ENCODE measurements at places on chromosomes 2 and 18.

DNA sequence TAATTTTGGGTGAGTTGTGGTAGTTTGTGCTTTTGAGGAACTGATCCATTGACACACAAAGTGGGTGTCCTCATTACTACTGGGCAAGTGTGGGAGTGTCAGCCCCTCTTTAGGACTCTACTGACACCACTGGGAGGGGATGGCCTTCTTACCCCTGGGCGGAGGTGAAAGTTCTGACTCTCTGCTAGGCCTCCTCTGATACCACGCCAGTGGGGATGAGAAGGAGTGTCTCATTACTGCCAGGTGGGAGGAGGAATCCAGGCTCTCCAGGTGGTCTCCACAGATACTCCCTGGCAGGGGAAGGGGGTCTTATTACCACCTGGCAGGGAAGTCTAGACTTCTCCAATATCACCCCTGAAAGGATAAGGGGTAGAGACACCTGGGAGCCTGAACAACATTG is 9.1 kb downstream of the LCLAT1 start:
- peak; percentile 14 for DNase-seq

DNA sequence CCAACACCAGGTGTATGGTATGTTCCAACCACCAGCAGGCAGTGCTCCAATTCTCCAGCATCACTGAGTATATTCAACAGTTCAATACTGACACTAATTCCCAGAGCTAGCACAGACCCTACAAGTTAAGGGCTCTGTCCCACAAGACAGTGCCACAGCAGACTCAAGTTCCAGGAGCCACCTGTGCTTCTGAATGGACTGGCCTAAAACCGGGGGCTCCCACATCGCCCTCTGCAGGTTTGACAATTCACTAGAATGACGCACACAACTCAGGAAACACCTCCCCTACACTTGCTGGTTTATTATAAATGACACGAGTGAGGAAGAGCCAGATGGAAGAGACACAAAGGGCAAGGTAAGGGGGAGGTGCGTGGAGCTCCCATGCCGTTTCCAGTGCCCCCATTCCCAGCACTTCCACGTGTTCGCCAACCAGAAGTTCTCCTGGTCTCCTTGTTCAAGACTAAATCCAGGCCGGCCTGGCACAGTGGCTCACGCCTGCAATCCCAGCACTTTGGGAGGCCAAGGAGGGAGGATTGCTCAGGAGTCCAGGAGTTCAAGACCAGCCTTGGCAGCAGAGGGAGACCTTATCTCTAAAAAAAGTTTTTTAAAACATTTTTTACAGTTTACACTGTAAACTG is 12.2 kb upstream of the ATP6V1B1 start:
- no peak for DNase-seq

GRCh38 chr2:170180031-170180566 is 2.2 kb downstream of the MYO3B start:
- no peak for DNase-seq

- peak; percentile 90 for DNase-seq
These were observed 38.7 kb upstream of the MEX3C start for GRCh38 chr18:51236225-51236624.

All from OCI-M1 (cell line).